ENCODE measurements at places on chromosomes 4 and X.

- no peak for DNase-seq
Observed at GRCh38 chrX:129632443-129632842, 22.3 kb downstream of the APLN start.

DNA sequence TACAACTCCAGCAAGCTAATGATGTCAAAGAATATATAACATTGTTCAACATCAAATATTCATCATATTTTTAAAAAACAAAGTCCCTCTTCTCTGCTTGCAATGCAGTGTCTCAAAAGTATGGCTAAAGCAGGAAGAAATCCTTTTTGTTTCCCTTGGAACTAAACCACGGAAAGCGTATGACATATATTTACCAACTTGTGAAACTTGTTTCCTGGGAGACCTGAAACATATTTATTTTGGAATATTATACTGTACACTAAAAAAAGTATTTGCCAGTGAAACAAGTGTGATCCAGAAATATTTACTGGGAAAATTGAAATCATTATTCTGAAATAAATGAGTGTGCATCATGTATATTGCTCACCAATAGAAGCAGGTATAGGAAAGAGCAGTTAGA lies 156.0 kb upstream of the ANKRD50 start:
- DNase-seq = no peak

GRCh38 chrX:123854329-123854728 lies 5.5 kb upstream of the XIAP start:
- DNase-seq = no peak

DNA sequence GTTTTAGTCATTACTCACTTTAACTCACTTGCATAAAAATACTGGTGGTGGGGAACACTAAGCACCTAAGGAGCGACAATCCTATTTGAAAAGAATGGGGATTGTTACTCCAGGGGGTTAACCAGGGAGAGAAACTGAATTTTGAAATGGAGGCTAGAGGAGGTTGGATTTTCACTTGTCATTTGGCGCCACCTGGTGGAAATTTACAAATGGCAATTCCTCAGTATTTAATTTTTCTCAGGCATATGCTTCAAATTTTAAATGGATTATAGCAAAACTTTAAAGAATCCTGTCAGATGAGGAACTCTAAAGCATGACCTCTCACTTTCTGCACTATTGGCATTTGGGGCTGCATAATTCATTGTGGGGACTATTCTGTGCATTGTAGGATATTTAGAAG lies 2.7 kb upstream of the GEMIN8 start:
- DNase-seq = peak; percentile 27

DNA sequence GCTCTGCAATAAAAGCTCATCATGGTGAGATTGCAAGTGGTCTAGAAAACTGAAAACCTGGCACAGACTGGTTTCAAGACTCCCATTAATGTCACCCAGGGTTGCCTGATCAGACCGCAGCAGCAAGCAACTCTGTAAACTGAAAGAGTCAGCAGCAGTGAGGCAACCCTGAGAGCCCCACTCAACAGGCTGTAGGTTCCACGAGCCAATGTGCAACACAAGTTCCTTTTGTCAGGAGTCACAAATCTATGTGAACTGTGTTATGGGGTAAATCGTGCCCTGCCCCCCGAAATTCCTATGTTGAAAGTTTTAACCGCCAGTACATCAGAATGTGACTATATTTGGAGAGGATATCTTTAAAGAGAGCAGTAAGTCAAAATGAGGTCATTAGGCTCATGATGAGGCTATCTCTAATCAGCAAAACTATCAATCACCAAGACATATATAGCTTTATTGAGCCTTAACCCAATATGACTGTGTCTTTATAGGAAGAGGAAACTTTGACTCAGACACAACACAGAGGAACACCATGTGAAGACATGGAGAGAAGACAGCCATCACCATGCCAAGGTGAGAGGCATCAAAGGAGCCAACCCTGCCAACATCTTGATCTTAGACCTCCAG lies 94.0 kb downstream of the FBXO8 start:
- DNase-seq = no peak

DNA sequence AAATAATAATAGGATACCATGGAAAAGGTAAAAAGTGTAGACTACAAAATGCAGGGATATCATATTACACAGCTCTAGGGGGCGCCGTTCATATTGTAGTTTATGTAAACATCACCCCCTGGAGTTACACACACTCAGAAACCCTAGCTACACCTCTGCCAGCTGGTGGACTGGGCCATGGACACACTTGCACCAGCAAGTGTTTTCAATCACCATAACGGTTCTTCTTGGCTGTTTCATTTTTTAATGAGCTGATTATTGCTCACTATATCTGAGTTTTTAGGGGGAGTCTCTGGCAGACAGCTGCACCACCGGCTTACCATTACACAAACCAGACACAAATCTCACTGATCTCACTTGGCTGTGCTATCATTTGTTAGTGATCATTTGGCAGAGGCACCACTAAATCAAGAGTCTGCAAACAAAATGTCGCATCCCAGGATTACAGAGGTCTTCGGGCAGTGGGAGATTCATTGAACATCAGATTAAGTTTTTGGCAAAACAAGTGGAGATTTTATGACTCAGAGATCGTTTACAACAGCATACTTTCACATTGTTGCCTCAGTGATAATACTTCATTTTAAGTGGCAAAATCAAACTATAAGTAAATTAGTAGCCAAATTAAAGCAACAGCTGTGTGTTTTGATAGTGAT lies 185.7 kb downstream of the UNC5C start:
- DNase-seq = no peak

GRCh38 chrX:101550362-101550750 lies at the start of gene ARMCX1:
Gene ARMCX1 (plus strand): TSS chrX:101550547. CDS start chrX:101552931, 2,384 bp downstream.
- no peak for DNase-seq

DNA sequence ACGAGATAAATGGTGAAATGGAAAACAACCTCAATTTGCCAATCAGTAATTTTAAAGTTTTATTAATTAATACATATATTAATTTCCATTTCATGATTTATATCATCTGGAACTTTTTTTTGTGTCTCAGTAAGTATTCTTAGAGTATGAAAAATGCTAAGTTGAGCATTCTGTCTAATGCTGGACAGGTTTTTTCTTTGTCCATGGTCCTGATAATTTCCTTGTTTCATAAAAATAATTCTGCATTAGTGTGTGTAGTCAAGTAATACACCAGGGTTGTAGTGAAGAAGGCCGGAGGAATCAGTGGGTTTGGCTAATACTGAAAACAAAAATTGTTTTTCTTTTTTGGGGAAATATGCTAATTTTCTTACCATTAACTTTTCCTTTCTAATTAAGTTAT lies 9.9 kb downstream of the ANAPC4 start:
- DNase-seq = no peak

DNA sequence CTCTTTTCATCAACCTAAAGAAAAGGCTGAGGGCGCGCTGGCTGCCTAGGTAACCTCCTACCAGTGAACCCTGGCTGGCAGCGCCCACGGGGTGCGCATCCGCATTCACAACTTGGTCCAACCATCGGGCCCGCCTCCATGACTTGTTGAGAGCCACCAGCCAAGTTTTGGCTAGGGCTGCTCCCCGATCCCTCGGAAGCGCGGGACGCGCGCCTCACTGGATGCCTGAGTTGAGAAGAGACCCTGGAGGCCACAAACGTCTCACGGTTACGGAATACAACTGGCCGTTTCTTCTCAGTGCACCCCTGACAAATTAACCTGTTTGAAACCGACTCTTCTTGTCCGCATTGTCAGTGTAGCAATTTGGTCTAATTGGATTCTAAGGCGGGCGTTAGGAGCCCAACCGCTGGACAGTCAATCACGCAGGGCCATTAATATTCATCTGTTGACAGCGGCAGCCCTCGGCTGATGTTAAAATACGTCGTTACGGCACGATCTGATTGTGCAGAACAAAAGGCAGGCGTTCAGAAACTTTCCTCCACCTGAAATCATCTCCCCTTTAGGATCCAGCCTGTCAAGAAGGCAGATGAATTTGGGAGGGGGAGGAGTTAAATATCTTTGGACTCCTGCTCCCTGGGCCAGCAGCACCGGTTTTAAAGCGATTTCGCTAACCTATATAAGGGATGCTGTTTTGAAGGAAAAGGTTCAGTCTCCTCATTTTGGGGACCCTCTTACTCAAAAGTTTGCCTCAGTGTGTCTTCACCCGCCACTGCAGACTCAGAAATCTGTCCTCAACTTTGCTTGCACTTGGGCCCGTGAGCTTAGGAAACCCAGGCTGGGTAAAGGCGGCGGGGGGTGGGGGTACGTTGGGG lies 1.2 kb downstream of the GPC3 start:
- DNase-seq = no peak

DNA sequence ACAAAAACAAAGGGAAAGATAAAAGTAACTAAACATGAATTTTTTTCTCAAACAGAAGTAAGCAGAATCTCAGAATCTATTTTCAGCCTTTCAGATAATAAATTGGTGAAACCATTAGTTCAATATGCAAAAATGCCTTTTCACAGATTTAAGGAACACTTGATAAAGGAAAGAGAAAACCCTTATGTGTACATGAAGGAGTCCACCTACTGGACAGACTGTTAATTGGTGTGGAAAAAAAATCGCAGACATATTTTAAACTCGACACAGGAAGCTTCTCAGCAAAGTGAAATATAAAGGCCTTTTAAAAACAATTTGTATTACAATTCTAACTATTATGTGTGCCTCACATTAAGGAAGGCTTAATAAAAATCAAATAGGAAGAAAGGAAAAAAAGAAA lies 22.3 kb downstream of the COX7B2 start:
- DNase-seq = no peak

- DNase-seq = no peak
Observed at GRCh38 chr4:112513971-112514646, 1.9 kb downstream of the NEUROG2 start.

DNA sequence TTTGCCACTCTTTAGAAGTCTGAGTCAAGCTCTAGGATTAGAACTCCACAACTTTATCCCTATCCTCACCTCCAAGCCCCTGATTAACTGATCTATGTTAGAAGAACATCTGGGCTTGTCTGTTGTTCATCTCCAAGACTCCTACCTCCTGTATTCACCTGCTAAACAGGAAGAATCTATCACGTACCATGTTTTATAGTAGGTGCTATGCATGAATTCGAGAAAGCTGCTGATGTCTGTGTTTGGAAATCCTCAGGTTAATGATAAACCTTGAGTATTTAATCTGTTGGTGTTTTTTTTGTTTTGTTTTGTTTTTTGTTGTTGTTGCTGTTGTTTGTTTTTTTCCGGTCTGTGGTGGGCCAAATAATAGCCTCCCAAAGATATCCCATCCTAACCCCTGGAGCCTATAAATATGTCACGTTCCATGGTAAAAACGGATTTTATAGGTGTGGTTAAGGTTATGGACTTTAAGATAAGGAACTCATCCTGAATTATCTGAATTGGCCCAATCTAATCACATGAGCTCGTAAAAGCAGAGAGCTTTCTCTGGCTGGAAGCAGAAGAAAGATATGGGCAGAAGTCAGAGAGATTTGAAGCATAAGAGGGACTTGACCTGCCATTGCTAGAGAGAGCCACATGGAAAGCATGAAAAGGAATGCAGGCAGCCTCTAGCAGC lies 101.2 kb upstream of the DUSP21 start:
- DNase-seq = no peak

Measured in central memory CD8-positive, alpha-beta T cell (primary cell).